ENCODE measurements at places on chromosomes 11 and 22.

- DNase-seq: no peak
Observed at GRCh38 chr22:27554106-27554811, 247.3 kb downstream of the MN1 start.

DNA sequence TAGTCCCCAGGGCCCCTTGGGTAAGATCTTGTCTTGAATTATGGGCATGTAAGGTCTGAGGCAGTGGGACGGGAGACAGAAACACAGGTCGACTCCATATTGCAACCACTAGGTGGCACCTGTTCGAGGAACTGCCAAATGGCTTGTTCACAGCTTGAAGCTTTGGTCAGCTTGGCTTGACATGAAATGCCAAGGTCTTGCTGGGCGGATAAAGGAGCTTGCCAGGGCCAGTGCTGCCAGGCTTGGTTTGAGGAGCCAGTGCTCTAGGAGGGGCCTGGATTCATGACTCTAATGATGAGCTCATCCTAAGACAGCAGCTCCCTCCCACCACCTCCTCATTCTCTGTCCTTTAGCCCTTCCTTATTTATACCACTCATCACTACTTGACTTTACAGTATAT is 11.9 kb upstream of the NRIP3 start:
- no peak for DNase-seq

DNA sequence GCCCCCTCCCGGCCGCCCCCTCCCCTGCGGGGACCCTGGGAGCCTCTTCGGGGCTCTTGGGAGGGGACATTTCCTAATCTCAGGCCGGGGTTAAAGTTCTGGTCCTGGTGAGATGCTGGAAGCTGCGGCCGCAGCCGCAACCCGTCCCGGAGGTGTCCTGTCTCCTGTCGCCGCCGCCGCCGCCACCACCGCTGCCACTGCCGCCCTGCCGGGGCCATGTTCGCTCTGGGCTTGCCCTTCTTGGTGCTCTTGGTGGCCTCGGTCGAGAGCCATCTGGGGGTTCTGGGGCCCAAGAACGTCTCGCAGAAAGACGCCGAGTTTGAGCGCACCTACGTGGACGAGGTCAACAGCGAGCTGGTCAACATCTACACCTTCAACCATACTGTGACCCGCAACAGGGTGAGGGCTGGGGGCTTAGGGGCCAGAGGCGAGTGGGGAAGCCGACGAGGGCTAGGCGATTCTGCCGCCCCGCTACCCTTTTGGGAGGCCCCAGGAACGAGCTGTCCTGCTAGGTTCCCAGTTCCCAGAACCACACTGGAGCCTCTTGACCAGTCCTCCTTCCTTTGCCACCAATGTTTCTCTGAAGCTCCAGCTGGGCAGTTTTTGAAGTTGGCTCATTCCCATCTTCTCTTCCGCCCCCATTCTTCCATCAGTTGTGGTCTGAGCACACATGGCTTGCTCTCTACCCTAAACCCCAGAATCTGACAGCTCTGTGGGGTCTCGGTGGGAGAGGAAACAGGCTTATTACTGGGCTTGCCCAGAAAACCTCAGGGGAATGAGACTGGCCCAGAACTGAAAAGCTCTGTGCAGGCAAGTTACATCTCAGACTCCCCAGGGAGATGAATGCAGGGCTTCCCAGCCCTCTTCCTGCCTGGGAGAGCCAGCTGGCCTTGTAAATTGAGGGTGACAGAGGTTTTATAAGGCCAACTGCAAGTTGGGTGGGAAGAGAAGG is 781 bp downstream of the SIDT2 start:
- DNase-seq: peak; percentile 20

DNA sequence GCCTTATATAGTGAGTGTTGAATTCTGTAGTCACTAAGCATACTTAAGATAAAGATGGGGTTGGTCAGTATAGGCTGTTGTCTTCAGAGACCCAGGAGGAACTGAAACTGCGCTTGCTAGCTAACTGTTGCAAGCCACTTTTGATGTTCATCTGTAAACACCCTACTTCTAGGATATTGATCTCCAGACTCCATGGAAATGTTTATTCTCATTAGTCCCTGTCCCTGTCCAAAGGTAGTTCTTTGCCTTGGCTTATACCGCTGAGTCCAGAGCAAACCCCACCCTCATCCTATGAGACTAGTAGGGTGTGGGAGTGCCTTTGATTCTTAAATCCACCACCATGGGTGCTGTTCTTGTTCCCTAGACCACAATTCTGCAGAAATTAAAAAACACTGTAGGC is 36.4 kb downstream of the DEPDC5 start:
- no peak for DNase-seq

DNA sequence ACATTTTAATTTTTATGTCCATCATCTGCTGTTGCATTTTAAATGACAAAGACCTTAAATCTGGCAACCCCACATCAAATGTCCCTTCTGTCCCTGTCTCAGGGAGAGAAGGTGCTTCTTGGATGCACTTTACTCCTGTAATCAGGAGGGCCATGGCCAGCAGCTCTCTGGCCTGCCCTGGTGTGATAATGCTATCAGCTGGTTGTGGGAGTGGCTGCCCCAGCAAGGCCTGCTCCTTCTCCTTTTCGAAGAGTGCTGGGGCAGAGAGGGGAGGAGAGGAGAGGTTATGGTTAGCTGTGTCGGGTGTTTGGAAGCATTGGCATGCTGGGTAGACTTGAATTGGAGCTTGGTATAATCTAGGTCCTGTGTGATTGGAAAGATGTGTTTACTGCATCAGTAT is 12.8 kb downstream of the TNRC6B start:
- DNase-seq: no peak

GRCh38 chr22:19658057-19658966 is 56.0 kb upstream of the SEPTIN5 start:
- no peak for DNase-seq

GRCh38 chr11:36127550-36127949 is 161.7 kb downstream of the COMMD9 start:
- no peak for DNase-seq

- DNase-seq: no peak
Observed at GRCh38 chr11:18046116-18046777, at the start of gene TPH1. Gene TPH1, minus strand, starts transcription at chr11:18046269. Its CDS starts 5,507 bp downstream, at chr11:18040762.

DNA sequence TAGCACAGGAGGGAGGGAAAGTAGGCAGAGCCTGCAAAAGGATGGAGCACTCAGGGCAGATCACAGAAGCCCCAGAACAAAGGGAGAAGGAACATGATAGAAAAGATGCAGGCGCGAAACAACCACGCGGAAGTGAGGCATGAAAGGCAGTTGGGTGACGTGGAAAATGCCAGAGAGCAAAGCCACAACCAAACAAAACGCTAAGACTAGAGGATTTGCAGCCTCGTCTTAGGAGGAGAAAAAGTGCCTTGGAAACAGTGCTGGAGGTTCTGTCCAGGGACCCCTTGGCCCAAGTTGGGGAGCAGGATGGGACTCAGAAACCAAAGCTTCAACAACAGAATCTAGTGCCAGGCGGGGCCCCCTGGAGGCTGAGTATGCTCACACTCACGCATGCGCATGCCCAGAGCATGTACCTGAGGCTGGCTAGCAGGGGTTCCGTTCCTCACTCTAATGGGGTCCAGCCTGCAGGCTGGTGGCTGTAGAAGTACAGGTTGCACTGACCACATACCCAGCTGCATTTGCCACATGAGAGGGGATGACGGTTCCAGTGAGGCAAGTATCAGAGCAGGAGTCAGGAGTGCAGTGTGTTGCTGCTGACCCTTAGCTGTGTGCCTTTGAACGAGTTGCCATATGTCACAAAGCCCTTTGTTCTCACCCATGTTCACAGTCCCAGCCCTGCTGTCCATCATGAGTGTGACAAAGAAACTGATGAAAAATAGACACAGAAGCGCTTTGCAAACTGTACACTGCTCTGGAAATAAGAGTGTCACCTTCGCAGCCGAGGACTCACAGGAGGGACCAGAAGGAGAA is 568.6 kb upstream of the CADM1 start:
- no peak for DNase-seq

- no peak for DNase-seq
Observed at GRCh38 chr11:2484576-2485125, 39.8 kb downstream of the KCNQ1 start.

DNA sequence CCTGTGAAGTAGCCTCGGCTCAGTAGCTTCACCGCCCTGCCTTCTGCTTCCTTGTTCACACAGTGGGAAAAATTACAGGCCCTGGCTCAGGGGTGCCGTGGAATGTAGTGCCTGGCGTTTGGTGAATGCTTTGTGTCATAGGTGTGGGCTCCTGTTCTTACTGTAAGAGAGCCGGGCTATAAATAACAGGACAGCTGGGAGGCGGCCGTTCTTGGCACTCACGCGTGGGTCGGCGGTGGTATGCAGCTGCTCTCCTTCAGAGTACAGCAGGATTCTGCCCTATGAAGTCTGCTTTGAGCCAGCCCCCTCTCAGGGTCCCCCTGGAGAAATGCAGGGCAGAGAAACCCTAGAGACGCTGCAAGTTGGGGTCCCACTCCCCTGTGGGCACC is 84.2 kb downstream of the CTTN start:
- DNase-seq: no peak

DNA sequence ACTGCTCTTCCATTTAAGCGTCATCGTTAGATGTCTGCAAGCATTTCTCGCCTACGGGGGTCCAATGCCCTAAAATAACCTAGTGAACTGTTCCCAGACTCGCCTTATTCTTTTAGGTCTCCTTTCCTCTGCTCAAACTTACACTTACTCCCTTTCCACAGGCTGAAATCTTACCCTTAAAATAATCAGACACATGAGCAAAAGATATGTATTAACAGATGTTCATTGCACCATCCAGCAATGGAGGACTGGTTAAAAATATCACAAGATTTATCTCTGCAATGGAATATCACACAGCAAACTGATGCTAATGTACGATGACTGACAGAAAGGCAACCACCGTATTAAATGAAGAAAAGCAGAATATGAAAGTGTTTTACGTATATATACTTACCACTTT is 1.6 kb upstream of the CSTF3 start:
- no peak for DNase-seq

DNA sequence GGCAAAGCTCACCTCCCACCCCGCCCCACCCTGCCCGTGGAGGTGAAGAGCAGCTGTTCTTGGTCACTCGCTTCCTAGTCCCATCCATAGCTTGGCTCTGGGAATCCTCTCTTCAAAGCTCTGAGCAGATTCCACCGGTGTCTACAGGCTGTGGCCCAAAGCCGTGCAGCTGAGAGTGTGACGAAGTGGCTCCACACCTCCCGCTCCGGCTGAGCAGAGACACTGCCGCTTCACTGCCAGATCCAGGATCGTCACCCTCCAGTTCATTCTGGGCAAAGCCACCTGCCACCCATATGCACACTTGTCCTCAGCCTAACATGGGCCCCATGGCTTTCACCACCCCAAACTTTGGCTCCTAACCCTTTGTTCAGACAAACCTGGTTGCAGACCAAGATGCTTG is 532.9 kb upstream of the B3GAT1 start:
- no peak for DNase-seq

DNA sequence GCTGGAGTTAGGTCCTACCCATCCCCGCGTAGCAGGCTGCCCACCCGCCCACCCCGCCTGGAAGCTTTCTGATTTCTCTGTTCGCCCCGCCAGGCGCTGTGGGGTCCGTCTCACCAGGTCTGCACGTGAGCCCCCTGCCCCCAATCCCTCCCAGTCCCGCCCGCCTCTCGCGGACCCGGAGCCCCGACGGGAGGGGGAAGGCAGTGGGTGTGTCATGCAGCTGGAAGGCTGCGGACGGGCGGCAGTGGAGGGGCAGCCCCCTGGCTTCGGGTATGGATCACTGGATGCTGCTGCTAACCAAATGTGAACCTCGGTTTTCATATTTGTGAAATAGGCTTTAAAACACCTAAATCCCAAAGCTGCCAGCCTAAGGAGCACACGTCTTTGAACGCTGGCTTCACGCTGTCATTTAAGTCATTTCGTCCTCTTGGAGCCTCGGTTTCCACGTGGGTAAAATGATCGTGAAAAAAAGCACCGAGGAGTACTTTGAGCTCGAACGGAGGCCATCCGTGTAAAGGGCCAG is 568 bp upstream of the BIK start:
- DNase-seq: no peak

DNA sequence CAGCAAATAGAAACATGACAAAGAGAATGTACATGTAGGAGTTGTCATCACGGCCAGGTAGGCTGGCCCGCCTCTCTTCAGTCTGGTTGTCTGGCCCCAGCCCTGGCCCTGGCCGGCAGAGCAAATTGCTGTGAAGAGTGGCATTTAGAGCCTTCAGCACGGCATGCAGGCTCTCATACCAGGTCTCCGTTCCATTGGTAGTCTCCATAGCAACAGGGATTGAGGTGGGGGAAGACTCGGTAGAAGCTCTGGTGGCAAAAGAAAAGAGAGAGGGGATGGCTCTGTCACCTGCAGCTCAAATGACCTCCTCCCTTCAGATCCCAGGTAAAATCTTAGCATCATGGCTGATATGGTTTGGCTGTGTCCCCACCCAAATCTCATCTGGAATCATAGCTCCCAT is 10.0 kb downstream of the KCNE3 start:
- no peak for DNase-seq

- no peak for DNase-seq
Observed at GRCh38 chr22:31625661-31626426, 36.2 kb downstream of the PISD start.

- DNase-seq: no peak
Observed at GRCh38 chr11:45935349-45936064, 13.1 kb downstream of the LARGE2 start.

DNA sequence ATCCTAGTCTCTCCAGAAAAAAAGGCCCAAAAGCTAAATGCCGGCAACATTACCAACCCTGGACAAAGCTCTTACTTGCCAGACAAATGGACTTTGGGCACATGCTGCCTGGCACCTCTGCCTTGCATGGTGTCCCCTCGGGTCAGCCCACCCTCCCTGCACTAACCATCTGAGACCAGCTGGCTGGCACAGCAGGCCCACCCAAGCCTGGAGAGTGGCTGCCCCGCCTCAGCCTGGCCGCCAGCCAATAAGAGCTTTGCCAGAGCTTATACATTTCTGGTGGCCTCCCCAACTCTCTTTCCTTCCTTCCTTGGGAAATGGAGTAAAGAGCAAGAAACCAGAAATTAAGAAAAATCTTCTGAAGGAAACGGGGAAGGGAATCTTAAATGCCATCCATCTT is 24.5 kb downstream of the MCHR1 start:
- DNase-seq: no peak

- DNase-seq: no peak
Observed at GRCh38 chr22:21961886-21962654, 9.4 kb upstream of the PPM1F start.

- no peak for DNase-seq
Observed at GRCh38 chr11:95295382-95296149, 64.6 kb upstream of the SESN3 start.

- DNase-seq: no peak
Observed at GRCh38 chr11:126585774-126586491, 230.4 kb downstream of the ST3GAL4 start.

DNA sequence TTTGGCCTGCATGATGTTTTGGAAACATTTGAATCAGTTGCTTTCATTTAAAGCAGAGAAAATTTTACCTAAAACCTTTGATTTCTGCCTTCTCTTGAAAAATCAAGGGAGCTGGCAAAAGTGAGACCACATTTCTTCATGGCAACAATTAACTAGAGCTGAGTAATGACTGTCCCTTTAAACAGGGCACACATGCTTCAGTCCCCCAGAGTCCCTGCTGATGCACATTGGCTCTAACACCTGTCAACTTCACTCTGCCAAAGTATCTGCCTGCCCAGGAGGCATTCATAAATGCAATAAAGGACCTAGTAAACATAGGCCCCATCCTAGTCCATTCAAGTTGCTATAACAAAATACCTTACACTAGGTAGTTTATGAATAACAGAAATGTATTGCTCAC is 87.1 kb upstream of the LDLRAD3 start:
- no peak for DNase-seq

GRCh38 chr11:116513278-116513823 is 259.4 kb downstream of the BUD13 start:
- DNase-seq: no peak

GRCh38 chr11:121567995-121568394 is 115.2 kb upstream of the SORL1-AS1 start:
- no peak for DNase-seq

- peak; percentile 17 for DNase-seq
Observed at GRCh38 chr11:78138694-78139421, 568 bp downstream of the ALG8 start.

All from stimulated activated CD8-positive, alpha-beta memory T cell treated with anti-CD3 and anti-CD28 coated beads, Interleukin-2, amount 100 ng/mL, for 48 hours (primary cell).